ENCODE measurements at places on chromosomes 11 and 22. TPM values are rescaled to one million over a fixed set of nuclear protein-coding genes. Genes with fewer than 3 reads are reported as not detected.

DNA sequence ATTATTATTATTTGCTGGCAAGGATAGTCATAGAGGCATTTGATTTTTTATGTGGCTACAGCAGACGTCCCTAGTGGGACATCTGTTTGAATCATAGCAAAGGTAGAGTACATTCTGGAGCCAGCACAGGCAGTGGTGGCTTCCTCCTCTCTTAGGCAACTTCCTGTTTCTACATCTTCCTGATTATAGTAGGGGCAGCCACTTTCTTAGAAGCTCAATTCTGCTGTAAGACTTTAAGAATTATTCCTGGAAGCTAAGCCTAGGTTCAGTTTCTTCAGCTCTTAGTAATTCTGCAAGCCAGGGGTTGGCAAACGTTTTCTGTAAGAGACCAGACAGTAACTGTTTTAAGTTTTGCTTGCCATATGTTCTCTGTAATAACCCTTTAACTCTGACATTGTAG, 129.3 kb upstream of the TENM4 start:
- DNase-seq = no peak

GRCh38 chr22:18976197-18976751, 40.2 kb upstream of the PRODH start:
- DNase-seq = no peak

DNA sequence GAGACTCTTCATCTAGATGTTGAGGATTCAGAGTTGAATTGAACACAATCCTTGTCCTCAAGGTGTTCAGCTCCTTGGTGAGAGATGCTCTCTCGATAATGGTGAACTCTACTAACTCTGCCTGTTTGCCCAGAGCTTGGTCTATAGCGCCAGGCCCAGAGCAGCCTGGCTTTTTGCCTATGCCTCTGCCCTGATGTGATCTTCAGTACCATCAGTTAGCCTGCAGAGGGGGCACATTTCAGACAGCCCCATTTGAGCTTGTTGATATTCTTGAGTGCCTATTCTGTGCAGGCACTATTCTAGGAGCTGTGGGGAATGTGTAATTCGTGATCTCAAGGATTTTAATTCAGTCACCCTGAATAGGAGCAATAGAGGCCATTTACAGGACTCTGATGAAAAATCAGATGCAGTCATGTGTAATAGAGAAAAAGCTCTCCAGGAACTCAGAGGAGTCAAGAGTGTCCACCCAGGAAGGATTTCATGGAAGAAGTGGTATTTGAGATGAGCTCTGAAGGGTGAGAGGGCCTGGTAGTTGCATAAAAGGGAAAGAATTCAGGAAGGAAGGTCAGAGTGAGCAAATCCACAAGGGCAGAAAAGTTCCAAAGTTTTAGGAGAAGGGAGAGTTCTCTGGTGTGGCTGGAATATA, 19.3 kb downstream of the GTPBP1 start:
- peak; percentile 80 for DNase-seq

DNA sequence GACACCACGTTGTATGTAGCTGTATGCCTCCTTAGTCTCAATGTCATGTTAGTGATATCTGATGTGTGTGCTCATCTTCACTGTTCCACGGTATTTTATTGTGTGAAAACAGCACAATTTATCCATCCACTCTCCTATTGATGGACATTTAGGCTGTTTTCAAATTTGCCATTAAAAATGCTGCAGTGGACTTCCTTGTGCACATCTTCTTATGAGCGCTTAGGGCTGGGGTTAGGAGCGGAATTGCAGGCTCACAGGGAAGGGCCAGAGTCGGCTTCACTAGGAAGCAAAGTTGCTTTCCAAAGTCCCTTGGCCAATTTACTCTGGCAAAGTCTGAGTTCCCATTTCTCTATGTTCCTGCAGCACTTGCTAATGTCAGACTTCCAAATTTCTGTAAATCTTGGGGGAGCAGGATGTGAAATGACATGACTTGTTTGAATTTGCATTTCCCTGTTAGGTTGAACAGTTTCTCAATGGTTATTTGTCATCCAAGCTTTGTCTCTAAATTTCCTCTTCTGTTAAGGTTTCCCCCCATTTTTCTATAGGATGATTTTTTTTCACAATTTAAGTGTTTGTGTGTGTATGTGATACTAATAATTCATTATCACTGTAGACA, 75.4 kb downstream of the MYEOV start:
- no peak for DNase-seq

- no peak for DNase-seq
These were observed 35.7 kb upstream of the MICAL2 start for GRCh38 chr11:12074529-12075195.

- DNase-seq = no peak
These were observed 104.4 kb upstream of the PLET1 start for GRCh38 chr11:112364962-112365481.

DNA sequence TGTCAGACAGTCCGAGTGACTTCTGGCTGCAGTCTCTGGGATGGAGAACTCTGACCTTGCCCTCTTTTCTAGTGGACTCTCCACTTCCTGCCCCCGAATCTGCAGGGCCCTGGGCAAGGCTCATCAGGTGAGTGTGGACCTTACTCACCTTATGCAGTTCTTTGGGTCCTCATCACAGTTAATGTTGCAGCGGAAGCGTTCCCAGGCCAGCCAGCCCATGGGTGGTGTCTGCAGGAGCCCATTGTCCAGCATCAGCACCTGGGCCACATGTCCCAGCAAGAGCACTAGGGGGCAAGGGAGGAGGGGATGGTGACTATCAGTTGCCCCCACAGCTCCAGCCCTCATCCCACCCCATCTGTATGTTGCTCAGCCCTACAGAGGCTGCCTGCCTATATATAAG, 2.3 kb downstream of the NAGA start:
- DNase-seq = no peak

- no peak for DNase-seq
These were observed 7.5 kb upstream of the SLCO2B1 start for GRCh38 chr11:75143420-75143731.

DNA sequence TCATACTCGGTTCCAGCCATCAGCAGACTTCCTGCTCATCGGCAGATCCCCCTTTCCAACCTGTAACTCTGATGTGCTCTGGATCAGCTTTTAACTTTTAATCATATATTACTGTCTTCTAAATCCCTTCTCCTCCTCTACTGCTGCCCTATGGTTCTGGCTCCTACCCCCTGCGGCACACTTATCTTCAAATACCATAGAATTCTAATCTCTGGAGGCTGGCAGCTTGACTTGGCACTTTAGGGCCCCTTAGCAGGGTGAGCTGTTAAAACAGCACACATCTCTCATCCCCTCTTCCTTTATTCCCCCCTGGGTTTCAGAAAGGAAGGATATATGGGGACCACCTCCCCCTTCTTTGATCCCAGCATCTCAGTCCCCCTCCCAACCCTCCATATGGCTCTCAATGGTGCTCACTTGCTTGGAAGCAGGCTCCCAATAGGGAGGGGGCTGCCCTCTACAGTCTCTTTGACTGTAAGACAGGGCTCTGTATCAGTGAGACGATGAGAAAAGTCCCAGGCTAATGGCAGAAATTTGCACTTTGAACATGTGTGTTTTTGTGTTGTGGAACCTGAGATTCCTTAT, 4.4 kb upstream of the CNTF start:
- DNase-seq = no peak

GRCh38 chr22:41873391-41873790, 40.5 kb downstream of the SREBF2 start:
- DNase-seq = peak; percentile 71

DNA sequence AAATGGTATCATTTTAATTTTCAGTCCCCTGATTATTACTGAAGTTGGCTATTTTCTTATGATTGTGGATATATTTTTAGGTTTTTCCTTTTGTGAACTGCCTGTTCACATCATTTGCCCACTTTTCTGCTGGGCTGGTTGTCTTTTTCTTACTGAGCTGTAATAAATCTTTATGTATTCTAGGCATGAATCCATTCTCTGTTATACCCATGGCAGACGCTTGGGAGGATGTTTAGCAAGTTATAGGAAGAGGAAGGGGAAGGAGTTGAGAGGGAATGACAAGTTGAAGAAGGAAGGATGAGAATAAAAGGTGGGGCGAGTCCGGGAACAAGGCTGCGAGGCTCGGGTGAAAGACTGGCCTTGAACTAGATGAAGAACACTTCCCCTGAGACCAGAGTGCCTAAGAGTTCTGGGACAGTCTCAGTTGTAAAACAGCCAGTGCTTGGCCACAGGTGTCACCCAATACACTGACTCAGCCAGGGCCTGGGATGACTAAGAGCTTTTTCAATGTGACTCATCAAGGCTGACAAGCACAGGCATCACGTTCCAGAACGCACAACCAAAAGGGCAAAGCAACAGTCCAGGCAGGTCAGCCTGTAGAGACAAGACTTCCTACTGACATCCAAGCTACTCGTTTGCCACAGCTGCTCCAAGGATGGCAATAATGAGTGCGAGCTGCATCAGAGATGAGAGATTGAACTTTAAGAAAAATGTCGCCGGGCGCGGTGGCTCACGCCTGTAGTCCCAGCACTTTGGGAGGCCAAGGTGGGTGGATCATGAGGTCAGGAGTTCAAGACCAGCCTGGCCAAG, 35.2 kb downstream of the LRFN4 start:
- peak; percentile 74 for DNase-seq

DNA sequence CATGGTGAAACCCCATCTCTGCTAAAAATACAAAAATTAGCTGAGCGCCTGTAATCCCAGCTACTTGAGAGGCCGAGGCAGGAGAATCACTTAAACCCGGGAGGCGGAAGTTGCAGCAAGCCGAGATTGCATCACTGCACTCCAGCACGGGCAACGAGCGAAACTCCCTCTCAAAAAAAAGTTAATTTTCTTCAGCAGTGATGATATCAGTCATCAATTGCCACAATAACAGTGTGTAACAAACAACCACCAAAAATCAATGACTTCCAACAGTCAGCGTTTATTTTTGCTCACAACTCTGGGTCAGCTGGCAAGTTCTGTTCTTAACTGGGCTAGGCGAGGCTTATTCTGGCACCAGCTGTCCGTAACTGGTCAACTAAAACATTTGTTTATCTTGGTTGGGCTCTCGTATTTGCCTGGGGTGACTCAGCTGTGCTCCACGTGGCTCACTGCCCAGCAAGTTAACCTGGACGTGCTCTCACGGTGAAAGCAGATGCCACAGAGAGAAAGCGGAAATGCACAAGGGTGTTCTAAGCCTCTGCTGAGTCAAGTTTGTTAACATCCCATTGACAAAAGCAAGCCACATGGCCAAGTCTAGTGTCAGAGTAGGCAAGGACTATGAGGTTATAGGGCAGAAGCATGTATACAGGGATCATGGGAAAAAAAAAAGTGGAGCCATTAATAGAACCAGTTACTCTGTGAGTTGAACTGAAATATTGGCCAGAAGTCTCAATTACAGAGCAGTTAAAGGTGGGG, 52.1 kb downstream of the LHFPL7 start:
- DNase-seq = no peak

DNA sequence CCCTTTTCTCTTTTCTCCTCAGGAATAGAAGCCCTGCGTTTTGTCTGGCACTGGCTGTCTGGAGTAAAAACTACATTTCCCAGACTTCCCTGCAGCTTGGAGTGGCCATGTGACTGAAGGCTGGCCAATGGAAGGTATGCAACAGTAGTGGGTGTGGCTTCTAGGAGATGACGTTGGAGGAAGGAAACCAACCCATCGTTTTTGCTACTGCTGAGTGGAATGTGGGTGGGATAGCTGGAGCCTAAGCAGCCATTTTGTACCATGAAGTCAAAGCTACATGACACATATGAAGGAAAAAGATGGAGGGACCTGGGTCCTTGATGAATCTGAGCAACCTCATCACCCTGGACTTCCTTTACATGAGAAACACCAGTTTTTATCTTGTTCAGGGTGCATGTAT, 19.6 kb downstream of the FGF3 start:
- DNase-seq = no peak

- no peak for DNase-seq
These were observed 525.5 kb downstream of the NTM start for GRCh38 chr11:131895865-131896264.

DNA sequence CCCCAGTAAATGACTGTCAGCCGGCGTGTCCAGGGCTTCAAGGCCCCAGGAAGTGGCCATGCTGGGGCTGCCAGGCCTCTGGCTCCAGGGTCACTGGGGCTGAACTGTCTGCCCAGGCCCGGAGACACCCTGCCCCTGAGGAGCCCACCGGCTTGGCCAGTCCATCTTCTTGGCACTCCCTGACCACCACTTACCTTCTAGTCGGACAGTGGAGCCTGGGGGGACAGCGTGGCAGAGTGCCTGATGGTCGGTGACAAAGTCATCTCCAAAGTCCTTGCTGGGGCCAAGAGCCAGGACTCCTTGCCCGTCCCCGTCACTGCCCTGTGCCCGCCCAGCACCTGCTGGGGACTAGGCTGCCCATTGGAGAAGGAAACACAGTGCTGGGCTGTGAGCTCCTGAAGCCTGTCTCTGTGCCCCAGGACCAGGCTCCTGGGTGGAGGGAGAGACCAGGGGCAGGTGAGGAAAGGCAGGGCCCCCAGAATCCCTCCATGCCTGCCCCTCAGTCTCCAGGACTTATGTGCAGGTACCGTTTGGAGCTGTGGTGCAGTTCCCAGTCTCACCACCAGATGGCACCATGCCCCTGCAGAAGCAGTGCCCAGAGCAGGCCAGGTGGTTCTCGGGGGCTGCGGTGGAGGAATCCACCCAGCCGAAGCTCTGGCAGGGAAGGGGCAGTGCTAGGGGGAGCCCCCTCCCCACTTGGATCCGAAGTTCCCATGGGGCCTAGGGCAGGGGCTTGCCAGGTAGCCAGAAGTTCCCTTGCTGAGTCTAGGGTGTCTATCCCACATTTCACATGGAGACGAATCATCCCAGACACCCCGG, 6.0 kb upstream of the CCDC188 start:
- peak; percentile 96 for DNase-seq

- peak; percentile 85 for DNase-seq
These were observed 26.6 kb upstream of the IL17RA start for GRCh38 chr22:17057959-17058814.

DNA sequence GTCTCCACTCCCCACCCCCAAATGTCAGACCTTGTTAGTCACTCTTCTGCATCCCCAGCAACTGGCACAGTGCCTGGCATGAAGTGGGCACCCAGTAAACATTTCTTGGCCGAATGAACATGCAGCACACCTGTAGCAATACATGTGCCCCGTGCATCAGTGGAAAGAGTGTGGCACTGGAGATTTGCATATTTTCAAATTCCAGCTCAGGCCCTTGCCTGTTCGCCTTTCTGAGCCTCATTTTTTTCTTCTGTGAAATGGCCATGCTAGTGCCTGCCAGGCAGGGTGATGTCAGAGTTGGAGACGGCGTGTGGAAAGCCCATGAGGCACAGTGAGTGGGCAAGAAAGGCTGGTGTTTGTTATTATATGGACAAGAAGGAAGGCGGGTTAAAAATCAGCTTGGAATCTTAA, 38.7 kb downstream of the CD82 start:
- DNase-seq = no peak

Gene PANX3
- total RNA-seq = not detected

Gene FAM227A
- total RNA-seq = 0.71 TPM

Gene FAM181B
- total RNA-seq = not detected

Gene PRSS23
- total RNA-seq = 43.9 TPM

Gene VPREB1
- not detected for total RNA-seq

Gene LRP5
- 33.8 TPM for total RNA-seq

Gene LGR4
- total RNA-seq = not detected

Gene LRRC4C
- total RNA-seq = not detected

Gene ME3
- total RNA-seq = 12.9 TPM

Gene FGF3
- not detected for total RNA-seq

Gene ISX
- total RNA-seq = not detected

All from activated CD4-positive, alpha-beta T cell treated with anti-CD3 and anti-CD28 coated beads, Interleukin-2, amount 10 ng/mL, durations not matched to agents 24 days and 14 days (primary cell).